Natural killer cell treated with Interleukin-12 subunit alpha and Interleukin-12 subunit beta and Interleukin-15 and Interleukin-18, amount 100 ng/mL, for 72 hours (primary cell): ENCODE measurements at places on chromosomes 12 and 14. TPM values are rescaled to one million over a fixed set of nuclear protein-coding genes. Genes with fewer than 3 reads are reported as not detected.

DNA sequence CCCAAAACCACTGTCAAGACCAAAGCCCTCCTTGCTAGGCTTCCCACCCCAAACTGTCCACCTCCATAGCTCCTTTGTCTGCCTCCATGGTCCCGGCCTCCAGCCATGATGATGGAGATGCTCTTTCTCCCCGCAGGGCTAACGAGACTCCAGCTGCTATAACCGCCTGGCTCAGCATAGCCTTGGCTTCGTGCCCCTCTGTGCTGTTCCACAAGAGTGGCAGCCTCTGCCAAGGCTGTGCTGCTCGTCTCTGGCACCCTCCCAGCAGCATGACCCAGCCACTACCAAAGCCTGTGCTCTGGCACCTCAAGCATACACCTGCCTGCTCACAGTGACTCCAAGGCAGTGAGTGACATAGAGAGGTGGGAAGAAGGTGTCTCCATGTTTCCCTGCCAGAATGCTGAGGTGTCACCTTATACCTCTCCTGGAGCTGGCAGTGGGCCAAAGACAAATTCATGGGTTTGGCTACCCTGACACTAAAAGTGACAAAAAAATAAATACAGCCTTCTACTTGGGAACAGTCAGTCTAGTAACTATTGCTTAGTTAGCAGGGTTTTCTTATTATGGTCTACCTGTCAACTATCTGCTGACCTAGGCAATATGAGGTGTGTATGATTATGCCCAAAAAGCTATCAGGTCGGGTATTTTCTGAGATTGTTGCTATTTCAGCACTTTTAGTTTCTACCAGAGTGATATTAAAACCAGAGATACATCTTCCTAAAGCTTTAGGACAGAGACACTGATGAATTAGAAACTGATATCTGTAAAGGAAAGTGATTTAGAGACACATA lies 16.1 kb upstream of the KRT73 start:
- DNase-seq: no peak
- no peak overlapping the region for H3K27ac ChIP-seq
- no peak overlapping the region for H3K4me3 ChIP-seq
- H3K36me3 ChIP-seq: no peaks in the 10 kb centered on the region

SLC39A9 gene
- total RNA-seq: 62.2 TPM

GRCh38 chr14:31194095-31194494 lies 13.5 kb downstream of the HECTD1 start:
- no peak overlapping the region for H3K4me3 ChIP-seq
- H3K36me3 ChIP-seq: peaks cover 4% of the 10 kb centered on the region
- peaks cover 25% of the 10 kb centered on the region for H3K4me1 ChIP-seq
- H3K27me3 ChIP-seq: no peaks in the 10 kb centered on the region
- no peak for DNase-seq

DNA sequence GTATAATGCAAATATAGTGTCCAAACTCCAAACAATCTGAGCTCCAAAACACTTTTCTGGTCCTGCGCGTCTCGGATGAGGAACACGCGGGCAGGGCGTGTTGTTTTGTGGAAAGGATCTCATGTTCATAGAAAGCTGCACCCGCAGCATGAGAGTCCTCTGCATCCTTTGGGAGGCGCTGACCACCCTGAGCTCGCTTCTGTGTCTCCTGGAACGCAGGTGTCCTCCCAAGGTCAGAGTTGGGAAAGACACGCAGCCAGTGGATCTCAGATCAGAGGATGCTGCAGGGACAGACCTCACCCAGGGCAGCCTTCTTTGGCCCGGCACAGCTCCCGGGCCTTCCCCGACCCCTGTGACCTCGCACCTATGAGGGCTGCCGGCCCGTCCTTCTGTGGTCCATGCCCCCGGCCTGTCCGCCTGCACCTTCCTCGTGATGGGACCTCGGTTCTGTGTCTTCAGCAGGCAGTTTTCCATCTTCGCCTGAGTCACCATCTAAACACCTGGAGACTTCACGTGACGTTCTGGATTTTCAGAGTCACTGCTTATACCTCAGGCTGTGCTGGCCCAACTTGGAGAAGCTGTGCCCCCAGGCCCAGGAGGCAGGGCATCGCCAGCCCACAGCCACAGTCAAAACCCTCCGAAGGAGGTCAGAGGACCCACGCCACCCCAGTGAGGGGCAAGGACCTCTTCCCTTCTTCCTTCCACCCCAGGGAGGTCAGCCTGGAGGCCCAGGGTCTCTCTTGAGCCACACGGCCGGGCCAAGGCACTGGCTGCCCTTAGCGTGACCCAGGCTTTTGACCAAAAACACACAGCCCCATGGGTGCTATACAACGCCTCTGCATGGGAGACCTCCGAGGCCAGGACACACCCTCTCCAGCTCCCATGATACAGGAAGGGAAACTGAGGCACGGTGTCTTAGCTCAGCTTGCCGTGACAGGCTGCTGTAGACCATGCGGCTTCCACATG lies 25.9 kb downstream of the MMP17 start:
- no peaks in the 10 kb centered on the region for H3K36me3 ChIP-seq
- no peak overlapping the region for H3K27ac ChIP-seq
- H3K4me1 ChIP-seq: no peaks in the 10 kb centered on the region

DNA sequence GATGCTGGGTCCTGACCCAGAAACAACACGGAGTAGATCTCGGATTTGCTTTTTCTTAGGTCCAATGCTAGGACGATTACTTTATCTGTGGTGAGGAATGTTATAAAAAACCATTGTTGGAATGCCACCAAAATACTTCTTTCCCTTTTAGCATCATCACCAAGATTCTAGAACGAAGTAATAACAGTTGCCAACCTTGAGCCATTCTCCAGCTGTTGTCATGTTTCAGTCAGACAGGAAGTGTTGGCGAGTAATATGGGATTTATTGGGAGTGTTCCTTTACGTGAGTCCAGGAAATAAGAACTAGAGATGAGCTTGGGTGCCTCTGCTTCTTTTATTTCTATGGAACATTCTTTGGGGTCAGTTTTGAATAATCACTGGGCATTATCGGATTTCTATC lies 892.9 kb downstream of the DIO2 start:
- no peaks in the 10 kb centered on the region for H3K4me1 ChIP-seq
- no peaks in the 10 kb centered on the region for H3K27me3 ChIP-seq
- no peak overlapping the region for H3K4me3 ChIP-seq
- DNase-seq: no peak
- no peaks in the 10 kb centered on the region for H3K36me3 ChIP-seq

RHEBL1 gene
- total RNA-seq: 28.9 TPM

PELI2 gene
- 1.1 TPM for total RNA-seq

DNA sequence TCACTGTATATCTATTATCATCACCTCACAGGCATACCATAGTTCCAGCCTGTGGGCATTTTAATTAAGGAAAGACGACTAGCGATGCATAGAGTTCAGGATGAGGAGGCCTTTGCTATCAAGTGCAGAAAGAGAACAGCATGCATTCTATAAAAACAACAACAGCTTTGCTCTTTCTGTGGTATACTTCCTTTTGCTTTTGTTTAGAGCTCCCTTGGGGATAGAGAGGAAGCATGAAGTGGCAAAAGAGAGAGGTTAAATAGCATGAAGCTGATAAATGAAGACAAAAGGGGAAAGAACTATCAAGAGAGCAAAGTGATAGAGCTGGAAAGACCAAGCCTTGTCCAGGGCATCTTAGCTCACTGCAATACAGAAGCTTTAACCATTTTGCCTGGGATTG lies 23.5 kb downstream of the IFNG-AS1 start:
- H3K27me3 ChIP-seq: no peaks in the 10 kb centered on the region
- H3K27ac ChIP-seq: no peak overlapping the region
- H3K4me1 ChIP-seq: peaks cover 24% of the 10 kb centered on the region
- DNase-seq: no peak
- no peak overlapping the region for H3K4me3 ChIP-seq
